NCI-H187 treated with DMSO at 0.1 percent for 48 hours (cell line): ENCODE measurements at places on chromosomes 4 and X.

DNA sequence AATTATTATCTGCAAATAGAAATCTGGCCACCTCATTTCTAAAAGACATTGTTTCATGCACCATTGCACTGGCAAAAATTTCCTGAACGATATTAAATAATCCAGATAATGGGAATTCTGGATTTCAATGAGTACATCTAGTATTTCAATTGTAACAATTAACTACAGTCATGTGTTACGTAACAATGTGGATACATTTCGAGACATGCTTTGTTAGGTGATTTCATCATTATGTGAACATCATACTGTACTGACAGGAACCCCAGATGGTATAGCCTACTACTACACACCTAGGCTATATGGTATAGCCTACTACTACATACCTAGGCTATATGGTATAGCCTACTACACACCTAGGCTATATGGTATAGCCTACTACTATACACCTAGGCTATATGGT, 14.8 kb downstream of the LAMTOR3 start:
- DNase-seq: no peak

- DNase-seq: no peak
Observed at GRCh38 chr4:1986578-1987210, 22.1 kb downstream of the NELFA start.

DNA sequence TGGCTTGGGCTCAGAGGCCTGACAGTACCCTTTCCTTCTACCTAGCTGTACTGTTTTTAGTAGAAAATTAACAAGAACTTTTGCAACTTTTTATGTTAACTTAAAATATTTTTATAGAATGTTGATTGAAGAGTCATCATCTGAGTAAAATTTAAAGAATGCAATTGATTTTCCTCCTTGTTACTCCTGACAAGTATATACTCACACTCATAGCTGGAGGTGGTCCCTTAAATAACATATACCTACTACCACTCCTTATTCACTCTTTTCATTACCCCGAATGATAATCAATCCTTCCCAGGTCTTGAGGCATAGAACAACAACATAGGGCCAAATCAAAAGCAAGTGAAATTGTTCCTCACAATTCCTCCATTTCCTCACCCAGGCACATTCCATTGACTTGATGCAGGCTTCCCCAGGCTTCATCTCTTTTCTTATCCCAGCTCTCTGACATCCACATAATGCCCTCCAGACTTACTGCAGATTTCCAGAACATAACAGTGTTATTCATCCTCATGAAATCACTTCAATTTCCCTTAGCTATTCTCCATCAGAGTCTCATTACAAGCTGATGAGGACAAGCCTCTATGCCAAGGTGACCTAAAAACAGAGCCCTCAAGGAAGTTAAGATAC, 73.2 kb upstream of the ANXA10 start:
- DNase-seq: no peak

GRCh38 chr4:140756319-140757231, at the start of gene TBC1D9:
TSS of gene TBC1D9 (minus strand) at chr4:140756385. CDS start at chr4:140756045, 340 bp downstream.
- DNase-seq: peak; percentile 24

GRCh38 chrX:121598356-121598755, 550.9 kb downstream of the GLUD2 start:
- no peak for DNase-seq

GRCh38 chr4:125838924-125839323, 524.2 kb downstream of the FAT4 start:
- DNase-seq: no peak

DNA sequence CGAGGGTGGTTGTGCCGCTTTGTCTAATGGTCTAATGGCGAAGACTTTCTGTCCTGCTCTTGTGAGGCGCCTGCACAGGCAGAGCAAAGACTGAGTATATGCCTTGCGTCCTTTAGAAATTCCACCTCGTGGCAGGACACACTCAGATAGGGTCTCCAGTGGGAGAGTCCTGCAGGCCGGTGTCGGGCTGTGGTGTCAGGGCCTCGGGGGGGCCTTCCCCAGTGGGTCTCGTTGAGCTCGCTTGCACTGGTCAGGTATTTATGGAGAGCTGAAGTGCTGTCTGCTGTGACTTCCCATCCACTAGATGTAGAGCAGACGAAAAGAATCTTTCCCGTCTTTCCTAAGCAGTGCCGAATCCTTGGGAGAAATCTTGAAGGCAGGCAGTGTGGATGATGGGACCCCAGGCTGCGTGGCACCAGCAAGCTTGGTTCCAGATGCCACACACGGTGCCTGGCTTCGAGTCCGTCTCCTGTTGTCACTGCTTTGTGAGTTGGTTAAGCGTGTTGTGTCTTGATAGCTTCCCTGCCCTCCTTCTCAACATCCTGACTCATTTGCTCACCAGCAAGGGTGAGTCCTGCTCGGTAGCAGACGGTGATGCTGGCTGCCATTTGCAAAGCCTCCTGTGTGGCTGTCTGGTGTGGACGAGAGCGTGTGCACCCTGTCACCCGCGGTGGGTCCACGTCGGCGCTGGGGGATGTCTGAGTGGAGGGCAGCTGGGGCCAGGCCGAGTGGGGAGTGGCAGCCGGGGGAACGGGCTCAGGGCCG, 20.5 kb downstream of the MAEA start:
- no peak for DNase-seq

GRCh38 chr4:185219551-185220344, 10.3 kb downstream of the SNX25 start:
- DNase-seq: no peak

GRCh38 chrX:150060406-150060805, 122.1 kb upstream of the EOLA2 start:
- DNase-seq: no peak

- no peak for DNase-seq
Observed at GRCh38 chr4:148810461-148810860, 368.2 kb upstream of the NR3C2 start.

DNA sequence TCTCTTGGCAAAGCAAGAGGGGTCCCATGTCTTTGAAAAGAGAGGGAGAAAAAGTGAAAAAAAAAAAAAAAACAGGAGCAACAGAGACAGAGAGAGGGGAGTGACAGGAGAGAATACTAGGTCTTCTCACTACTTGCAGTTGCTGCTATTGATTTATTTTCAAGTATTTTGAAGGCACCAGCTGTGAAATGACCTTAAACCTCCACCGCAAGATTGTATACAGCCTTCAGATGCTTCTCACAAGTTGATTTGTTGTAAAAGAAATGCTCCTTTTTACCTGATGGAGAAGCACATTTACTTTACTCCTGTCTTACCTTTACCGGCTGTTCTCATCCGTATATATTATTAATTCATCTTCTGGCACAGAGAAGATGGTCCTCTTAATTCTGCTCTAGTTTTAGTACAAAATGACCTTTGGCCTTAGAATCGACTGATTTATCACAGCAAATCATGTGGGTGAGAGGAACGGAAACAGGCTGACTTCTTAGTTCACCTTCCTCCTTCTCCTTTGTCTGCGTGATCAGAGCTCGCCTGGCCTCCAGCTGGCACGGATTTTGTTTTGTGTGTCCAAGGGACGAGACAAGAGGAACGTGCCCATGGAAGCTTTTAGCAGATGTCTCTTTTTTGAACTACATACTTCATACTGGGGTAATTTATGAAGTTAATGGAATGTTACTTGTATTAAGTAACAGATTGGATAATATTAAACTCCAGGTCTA, 82.4 kb upstream of the PACRGL start:
- DNase-seq: no peak

- no peak for DNase-seq
Observed at GRCh38 chrX:75623535-75623934, 100.7 kb upstream of the ZDHHC15 start.

DNA sequence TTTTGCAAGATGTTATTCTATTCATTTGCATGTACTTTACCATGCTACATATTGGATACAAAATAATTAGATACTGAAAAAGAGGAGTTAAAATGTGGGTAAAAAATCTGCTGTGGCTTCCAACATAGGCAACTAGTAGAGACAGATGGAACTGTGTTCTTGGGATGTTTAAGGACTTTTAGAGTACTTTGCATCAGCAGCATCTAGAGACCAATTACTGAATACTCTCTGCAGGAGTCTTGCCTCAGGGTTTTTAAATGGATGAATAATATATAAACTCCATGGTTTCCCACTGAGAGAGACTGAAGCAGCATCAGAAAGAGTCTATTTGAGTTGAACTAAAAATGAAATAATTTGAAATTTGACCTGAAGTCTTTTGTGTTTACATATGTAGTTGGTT, 676.7 kb downstream of the GALNTL6 start:
- DNase-seq: no peak

DNA sequence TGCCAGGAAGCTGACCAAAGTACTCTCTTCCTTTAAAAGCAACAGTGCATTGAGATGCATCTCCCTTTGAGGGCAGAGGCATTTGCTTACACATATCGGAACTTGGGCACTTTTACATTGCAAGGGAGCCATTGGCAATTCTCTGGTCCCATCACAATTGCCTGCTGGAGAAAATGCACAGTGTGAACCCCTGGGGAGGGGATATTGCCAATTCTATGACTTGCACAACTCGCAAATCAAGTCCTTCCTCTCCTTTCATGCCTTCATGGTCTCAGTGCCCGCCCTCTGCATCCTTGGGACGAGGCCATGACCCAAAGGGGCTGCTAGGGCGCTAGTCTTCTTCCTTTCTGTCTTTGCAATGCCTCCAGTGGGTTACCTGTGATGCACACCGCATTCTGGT, 14.9 kb upstream of the PDZD4 start:
- no peak for DNase-seq

DNA sequence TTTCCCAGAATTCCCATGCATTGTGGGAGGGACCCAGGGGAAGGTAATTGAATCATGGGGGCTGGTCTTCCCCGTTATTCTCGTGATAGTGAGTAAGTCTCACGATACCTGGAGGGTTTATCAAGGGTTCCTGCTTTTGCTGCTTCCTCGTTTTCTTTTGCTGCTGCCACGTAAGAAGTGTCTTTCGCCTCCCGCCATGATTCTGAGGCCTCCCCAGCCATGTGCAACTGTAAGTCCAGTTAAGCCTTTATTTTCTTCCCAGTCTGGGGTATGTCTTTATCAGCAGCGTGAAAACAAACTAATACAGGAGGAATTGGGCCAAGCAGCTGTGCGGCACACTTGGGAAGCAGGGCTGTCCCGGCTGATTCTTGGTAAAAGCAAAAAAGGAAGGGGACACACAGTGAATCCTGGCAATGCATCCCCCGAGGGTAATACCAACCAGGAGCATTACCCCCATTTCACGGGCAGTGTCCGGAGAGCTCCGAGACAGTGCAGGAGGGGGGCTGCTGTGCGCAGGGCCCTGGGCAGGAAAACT, 185.7 kb downstream of the AFAP1 start:
- DNase-seq: no peak

- no peak for DNase-seq
Observed at GRCh38 chr4:158211222-158211621, 936 bp downstream of the TMEM144 start.

DNA sequence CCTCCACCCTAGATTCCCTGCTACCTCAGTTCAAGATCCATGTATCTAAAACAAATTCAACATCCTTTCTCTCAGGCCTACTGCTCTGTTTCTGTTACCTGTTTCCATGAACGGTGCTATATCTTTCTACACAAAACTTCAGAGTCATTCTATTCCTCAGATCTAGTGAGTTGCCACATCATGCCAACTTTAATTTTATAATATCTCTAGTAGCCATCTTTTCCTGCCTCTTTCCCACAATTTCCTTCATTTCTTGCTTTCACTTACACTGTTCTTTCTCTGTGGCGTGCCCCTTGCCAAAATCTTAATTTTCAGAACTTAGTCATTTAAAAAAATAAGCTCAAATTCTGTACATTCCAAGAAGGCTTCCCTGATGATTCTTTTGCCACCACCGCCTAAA, 15.2 kb downstream of the GUCY1A1 start:
- DNase-seq: no peak

- no peak for DNase-seq
Observed at GRCh38 chrX:123581586-123581985, 151.3 kb downstream of the THOC2 start.

GRCh38 chr4:55868581-55869090, 15.2 kb downstream of the EXOC1 start:
- no peak for DNase-seq

DNA sequence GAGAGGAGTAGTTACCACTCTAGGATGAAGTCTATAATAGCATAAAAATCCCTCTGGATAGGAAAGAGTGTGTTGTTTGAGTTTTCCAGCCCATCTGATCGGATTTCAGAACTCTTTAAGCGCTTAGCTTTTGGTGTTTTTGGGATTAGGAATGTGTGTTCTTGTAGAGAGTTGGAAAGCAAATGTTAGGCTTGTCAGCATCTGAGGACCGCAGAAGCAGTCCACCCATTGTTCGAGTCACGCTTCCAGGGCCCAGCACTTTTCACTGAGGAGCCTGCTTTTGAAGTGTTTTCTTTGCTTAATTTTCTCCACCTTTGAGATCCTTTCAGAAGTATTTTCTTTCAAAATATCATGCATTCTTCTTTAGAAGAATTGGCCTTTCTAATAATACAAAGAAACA, 306.2 kb downstream of the TENM3 start:
- no peak for DNase-seq

GRCh38 chr4:184313702-184314659, 96.3 kb upstream of the ENPP6 start:
- DNase-seq: no peak

DNA sequence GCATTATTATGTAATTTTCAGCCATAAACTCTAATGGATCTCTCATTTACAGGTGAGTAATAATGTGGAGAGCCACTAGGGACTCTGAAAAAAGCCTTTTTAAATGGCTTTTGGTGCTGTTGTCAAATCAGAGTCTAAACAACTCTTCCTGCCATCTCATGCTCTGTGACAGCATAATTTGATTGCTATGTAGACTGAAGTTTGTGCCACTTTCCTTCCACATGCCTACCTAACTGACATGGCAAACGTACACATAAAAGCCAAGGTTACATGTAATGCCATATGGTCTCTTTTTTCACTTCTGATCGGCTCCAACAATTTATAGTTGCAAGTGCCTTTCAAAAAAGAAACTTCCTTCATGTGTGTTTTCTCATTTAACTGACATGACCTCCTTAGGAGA, 94.3 kb downstream of the SH2D1A start:
- no peak for DNase-seq

GRCh38 chr4:158042591-158043030, 130.2 kb downstream of the GASK1B start:
- no peak for DNase-seq

DNA sequence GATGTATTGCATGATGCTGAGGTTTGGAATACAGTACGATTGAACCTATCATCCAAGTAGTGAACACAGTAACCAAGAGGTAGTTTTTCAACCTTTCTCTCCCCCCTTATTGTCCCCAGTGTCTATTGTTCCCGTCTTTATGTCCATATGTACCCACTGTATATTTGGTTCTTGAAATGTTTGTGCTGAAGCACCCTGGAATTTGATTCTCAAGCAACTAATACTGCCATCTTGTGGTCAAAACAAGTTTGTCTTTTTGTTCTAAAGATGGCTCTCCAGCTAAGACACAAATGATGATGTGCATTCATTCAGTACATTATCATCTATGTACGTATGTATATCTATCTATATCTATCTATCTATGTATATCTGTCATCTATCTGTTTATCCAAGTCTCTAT, 33.5 kb upstream of the DCX start:
- DNase-seq: no peak

DNA sequence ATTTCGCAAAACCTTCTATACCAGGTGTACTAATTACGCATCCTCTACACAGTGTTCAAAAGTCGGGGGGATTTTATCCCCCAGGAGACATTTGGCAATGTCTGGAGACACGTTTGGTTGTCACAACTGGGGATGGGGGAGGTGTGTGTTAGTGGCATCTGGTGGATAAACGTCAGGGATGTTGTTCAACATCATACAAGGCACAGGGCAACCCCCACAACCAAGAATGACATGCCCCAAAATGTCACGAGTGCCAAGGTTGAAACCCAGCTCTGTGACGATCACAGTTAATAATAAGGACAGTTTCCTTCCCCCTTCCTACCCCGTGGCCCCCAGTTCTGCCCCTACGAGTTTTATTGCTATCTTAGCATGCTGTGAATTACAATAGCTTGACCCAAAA, 15.9 kb upstream of the SEL1L3 start:
- no peak for DNase-seq

- no peak for DNase-seq
Observed at GRCh38 chr4:140368686-140369085, 4.8 kb upstream of the SCOC start.
